Breast epithelium (tissue), 4 donors: ENCODE measurements at places on chromosomes 6 and 20. TPM values are rescaled to one million over a fixed set of nuclear protein-coding genes. Genes with fewer than 3 reads are reported as not detected.
A peak's percentile ranks its signal among the peaks of the same experiment; 100 is the strongest.

TMEM74B gene
- total RNA-seq = 4.3 TPM

RSPO3 gene
- 16.2 TPM for total RNA-seq

DLL1 gene
- total RNA-seq = 3.8 TPM

SYCP2L gene
- total RNA-seq = 2.2 TPM

OVOL2 gene
- 34.1 TPM for total RNA-seq

TBXT gene
- total RNA-seq = not detected

FAM120B gene
- 28.8 TPM for total RNA-seq

MAS1 gene
- not detected for total RNA-seq

CTCFL gene
- not detected for total RNA-seq

POM121L2 gene
- not detected for total RNA-seq

PLCB4 gene
- 9.4 TPM for total RNA-seq

DNA sequence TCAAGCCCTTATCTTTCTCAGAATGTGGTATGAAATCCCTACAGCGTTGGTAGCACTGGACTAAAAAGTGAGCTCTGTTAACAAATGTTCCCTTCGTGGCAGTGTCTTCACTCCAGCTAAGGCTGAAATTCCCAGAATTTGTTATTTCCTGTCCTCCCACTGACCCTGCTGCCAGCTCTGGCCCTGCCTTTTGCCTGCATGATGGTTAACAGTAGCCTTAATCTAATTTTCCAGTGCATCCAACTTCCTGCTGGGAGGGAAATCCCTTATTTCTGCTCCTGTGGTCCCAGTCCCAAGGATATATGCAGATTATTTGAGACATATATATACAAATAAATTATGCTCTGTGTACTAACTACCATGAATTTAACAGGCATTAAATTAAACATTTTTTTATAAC, 157.2 kb upstream of the CARMIL1 start:
- no peak for DNase-seq
- peak overlapping the region; percentile 73 for H3K27ac ChIP-seq
- no peaks in the 10 kb centered on the region for H3K4me1 ChIP-seq
- no peaks in the 10 kb centered on the region for H3K36me3 ChIP-seq
- H3K4me3 ChIP-seq = no peak overlapping the region
- no peaks in the 10 kb centered on the region for H3K27me3 ChIP-seq

- DNase-seq = no peak
- H3K27ac ChIP-seq = peak overlapping the region; percentile 43
- no peaks in the 10 kb centered on the region for H3K36me3 ChIP-seq
- no peak overlapping the region for H3K4me3 ChIP-seq
Measured at GRCh38 chr6:150959166-150959565, 93.7 kb downstream of the MTHFD1L start.

DNA sequence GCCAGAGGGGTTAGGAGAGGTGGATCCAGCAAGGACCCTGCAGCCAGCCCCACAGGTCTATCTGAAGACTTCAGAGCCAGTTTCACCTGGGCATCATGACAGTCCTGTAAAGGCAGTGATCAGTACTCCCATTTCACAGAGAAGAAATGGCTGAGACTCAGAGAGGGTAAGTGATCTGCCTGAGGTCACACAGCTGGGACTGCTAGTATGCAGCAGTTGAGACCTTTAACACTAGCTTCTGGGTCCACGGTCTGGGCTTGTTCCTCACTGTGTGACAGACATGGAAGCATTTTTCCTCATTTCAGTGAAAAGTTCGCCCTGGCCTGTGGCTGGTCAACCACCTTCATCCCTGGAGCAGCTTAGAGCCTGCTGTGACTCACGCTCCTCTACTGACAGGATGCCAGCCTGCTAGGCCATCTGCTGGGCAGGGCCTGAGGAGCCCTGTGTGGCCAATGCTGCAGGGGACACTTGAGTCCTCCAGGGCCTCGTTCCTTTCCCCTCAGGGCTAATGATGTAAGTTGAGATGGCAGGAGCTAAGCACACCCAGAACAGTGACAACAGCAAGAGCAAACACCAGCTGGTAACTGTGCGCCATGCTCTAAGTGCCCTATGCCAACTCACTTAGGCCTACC, 192.0 kb downstream of the LRFN2 start:
- no peaks in the 10 kb centered on the region for H3K36me3 ChIP-seq
- H3K4me3 ChIP-seq = no peak overlapping the region
- H3K4me1 ChIP-seq = peaks cover 4% of the 10 kb centered on the region
- no peak overlapping the region for H3K27ac ChIP-seq
- no peak for DNase-seq

GRCh38 chr6:47407300-47408281, 70.0 kb upstream of the CD2AP start:
- H3K27ac ChIP-seq = no peak overlapping the region
- H3K36me3 ChIP-seq = no peaks in the 10 kb centered on the region
- H3K4me3 ChIP-seq = no peak overlapping the region
- H3K4me1 ChIP-seq = no peaks in the 10 kb centered on the region

GRCh38 chr6:167660944-167661551, 165.7 kb upstream of the AFDN start:
- DNase-seq = no peak
- no peaks in the 10 kb centered on the region for H3K36me3 ChIP-seq
- no peak overlapping the region for H3K4me3 ChIP-seq
- H3K27me3 ChIP-seq = no peaks in the 10 kb centered on the region

DNA sequence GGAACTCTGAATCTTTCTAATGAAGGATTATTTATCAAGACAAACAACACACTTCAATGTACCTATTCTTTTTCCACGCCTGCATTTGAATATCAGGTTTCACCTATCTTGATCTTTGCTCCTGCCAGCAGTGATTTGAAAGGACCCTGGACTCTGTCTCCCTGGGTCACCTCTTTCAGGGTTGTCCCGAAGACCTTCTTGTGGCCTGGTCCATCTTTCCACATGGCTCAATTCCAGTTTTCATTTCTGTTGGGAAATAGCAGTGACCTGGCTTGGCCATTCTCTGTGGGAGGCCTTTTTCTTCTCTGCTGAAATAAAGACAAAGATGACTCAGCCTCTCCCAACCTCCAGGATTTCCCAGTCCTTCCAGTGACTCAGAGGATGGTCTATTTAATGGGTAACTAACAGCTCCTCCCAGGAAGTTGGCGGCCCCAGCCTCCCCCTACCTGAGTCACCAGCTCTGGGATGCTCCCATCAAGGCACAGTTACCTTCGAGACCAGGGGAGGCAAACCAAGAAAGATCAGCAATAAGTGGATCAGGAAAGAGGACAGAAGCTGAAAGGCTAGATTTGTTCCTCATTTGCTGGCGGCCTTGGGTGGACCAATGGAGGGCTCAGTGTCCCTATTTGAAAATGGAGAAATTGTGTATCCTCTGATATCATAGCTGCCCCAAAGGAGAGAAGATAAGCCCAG, 120.2 kb upstream of the RNF24 start:
- H3K27ac ChIP-seq = no peak overlapping the region
- no peaks in the 10 kb centered on the region for H3K36me3 ChIP-seq
- no peak for DNase-seq
- no peak overlapping the region for H3K4me3 ChIP-seq
- H3K27me3 ChIP-seq = no peaks in the 10 kb centered on the region
- H3K4me1 ChIP-seq = no peaks in the 10 kb centered on the region

- no peak overlapping the region for H3K27ac ChIP-seq
- no peak for DNase-seq
- no peaks in the 10 kb centered on the region for H3K4me1 ChIP-seq
Measured at GRCh38 chr20:8526610-8527009, 394.5 kb downstream of the PLCB1 start.

- no peaks in the 10 kb centered on the region for H3K36me3 ChIP-seq
- H3K27me3 ChIP-seq = no peaks in the 10 kb centered on the region
- no peaks in the 10 kb centered on the region for H3K4me1 ChIP-seq
- no peak overlapping the region for H3K27ac ChIP-seq
- H3K4me3 ChIP-seq = no peak overlapping the region
Measured at GRCh38 chr20:31760519-31761240, 21.6 kb downstream of the TPX2 start.

DNA sequence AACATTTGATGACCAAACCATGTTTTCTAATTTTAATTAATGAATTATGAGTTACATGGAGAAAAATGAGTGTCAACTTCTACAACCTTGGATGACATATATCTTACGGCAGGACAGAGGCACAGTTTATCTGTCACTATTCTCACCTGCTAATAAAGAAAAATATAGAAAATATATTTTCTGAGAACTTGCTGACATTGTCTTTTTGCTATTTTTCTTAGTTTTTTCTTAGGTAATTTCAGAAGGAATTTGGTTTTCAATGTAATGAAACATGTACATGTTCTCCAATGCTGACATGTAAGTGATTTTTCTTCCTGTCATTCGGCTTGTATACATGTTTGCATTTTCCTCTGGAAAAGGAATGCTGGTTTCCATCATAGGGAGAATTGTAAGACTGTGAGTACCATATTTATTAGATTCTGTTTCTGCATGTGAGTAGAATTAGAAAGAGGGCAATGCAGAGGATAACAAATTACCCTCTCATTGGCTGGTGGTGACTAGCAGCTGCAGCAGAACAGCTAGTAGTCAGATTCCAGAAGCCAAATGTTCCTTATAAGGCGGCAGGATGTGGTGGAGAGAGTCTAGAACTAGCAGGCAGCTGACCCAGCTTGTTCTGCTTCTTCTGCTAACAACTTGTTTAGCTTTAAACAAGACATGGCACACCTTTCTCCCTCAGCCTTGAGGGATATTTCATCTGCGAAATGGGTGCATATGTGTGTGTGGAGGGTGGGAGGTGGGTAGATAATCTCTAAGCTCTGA, 132.8 kb upstream of the SPACA1 start:
- no peak overlapping the region for H3K27ac ChIP-seq
- H3K36me3 ChIP-seq = no peaks in the 10 kb centered on the region
- no peak overlapping the region for H3K4me3 ChIP-seq

DNA sequence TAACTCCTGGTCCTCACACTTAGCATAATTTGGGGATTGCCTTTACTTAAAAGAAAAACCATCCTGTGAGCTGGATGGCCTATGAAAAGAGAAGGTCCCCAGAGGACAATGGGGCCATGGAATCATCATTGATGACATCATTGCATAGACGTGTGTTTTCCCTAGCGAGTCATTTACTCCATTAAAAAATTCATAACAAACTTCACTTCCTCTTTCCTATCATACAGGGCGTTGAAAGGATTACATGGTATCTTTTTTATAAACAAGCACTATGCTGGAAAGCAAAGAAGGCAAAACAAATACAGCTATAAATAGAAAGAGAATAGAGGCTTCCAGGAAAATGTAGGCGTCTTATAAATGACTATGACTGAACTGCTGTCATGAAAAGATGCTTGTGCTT, 11.3 kb upstream of the COL12A1 start:
- no peaks in the 10 kb centered on the region for H3K36me3 ChIP-seq
- no peak for DNase-seq
- no peaks in the 10 kb centered on the region for H3K4me1 ChIP-seq
- no peak overlapping the region for H3K4me3 ChIP-seq
- no peaks in the 10 kb centered on the region for H3K27me3 ChIP-seq
- no peak overlapping the region for H3K27ac ChIP-seq

DNA sequence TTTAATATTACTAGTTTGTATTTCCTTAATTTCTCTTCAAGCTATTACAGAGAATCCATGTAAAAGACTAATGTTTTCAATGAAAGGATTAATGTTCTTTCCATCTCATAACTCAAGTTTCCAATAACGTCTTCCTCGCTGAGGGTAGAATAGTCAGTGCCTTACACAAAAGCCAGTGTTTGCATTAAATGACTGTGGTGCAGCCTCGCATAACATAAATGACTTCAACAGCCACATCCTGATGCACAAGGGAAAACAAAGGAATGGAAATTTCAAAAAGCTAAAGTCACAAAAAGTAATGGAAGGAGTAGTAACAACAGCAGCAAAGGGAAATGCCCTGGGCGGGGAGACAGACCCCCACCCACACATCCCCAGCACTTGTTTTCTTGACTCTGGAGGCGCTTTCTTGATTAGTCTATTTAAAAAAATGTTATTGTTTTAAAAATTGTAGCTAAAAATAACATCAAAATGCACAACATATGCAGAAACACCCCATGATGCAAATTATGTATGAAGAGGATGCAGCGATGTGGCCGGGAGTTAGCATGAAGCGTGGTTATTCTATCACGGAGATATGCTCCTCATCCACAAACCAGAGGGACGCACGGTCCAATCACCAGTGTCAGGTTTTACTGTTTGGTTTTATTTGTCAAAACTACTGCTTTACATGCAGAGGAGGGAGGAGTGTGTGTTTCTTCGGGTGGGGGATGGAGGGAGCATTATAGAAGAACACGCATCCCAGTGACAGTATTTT, 228.6 kb downstream of the GMPR start:
- H3K27ac ChIP-seq = no peak overlapping the region
- H3K4me3 ChIP-seq = no peak overlapping the region
- H3K36me3 ChIP-seq = no peaks in the 10 kb centered on the region
- no peaks in the 10 kb centered on the region for H3K4me1 ChIP-seq

- no peaks in the 10 kb centered on the region for H3K27me3 ChIP-seq
- H3K36me3 ChIP-seq = no peaks in the 10 kb centered on the region
- H3K4me1 ChIP-seq = no peaks in the 10 kb centered on the region
- H3K27ac ChIP-seq = peak overlapping the region; percentile 92
Measured at GRCh38 chr20:33490934-33491656, 1.2 kb downstream of the CBFA2T2 start.

DNA sequence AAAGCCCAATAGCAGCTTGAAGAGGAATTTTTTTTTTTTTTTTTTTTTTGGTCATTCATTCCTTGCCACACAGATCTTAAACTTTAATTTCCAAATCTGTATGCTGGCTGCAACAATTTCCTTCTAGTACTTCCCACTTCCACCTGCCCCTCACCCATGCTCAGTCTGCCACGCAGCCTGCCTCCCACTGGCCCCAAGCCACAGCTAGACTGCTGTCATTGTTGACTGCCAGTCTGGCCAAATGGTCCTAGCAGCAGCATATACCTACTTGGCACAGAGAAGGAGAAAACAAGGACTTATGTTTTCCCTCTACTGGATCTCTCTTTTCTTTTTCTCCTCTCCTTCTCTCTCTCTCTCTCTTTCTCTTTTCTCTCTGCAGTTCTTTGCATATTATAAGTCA, 118.3 kb upstream of the HEY2 start:
- no peaks in the 10 kb centered on the region for H3K27me3 ChIP-seq
- H3K4me3 ChIP-seq = no peak overlapping the region
- no peak for DNase-seq
- no peaks in the 10 kb centered on the region for H3K4me1 ChIP-seq
- H3K27ac ChIP-seq = no peak overlapping the region

DNA sequence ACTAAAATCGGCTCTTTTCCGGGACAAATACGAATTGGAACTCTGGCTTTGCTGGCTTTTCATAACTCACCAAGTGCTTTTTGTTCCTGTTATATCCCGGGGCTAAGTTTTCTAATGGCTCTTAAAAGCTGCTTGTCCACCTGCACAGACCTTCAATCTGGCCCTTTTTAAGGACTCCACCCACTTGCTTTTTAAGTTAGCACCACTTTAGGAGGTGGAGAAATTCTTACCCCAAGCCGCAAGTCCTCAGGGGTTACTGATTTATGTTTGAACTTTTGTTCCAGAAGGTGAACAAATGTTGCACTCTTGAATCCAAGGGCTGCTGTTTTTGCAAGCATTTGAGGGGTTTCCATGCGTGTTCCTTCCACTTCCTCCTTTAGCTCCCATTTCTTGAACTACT, 37.8 kb downstream of the FAM184A start:
- H3K4me1 ChIP-seq = no peaks in the 10 kb centered on the region
- H3K27ac ChIP-seq = no peak overlapping the region
- no peaks in the 10 kb centered on the region for H3K36me3 ChIP-seq
- no peak for DNase-seq
- no peaks in the 10 kb centered on the region for H3K27me3 ChIP-seq
